NCI-H524 (cell line): ENCODE measurements at places on chromosomes 11 and 22.

GRCh38 chr11:57842873-57843272 is 81.3 kb downstream of the CTNND1 start:
- no peak for DNase-seq

GRCh38 chr11:10809373-10810160 is 841 bp upstream of the EIF4G2 start:
- DNase-seq = peak; percentile 64

- DNase-seq = no peak
These were observed 19.1 kb upstream of the KCNJ11 start for GRCh38 chr11:17407575-17407974.

DNA sequence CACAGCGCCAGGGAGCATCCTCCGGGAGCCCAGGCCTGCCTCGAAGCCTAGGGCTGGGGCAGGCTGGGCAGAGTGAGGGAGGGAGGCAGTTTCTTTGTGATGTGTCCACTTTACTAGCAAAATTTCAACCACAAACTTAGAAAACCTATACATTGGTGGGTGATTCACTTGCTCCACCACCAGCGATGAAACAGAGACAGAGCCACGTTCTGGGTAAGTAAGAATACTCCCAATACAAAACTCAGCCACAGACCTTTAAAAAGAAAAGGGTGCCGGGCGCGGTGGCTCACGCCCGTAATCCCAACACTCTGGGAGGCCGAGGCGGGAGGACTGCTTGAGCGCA is 22.3 kb downstream of the CDKN1C start:
- DNase-seq = no peak

DNA sequence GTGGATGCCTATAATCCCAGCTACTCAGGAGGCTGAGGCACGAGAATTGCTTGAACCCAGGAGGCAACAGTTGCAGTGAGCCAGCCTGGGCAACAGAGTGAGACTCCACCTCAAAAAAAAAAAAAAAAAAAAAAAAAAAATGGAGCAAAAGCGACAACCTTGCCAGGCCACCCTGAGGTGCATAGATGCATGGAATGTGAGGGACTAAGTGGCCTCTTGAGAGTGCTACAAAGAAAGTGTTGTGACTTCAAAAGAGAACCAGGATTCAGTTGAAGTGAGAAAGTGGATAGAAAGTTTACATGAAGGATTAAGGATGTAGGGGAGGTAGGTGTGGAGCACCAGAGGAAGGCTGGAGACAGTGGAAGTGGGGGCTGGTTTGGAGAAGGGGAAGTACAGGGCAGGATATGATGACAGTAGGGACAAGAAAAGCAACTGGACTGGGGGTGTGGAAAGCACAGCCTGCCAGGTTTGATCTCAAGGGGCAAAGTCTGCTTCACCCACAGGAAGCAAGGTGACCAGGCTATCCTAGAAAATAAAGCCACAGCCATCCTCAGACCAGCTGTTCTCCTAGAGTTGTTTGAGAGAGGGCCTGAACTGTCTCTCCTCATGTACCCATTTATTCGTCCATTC is 36.0 kb upstream of the OLFML1 start:
- DNase-seq = no peak

GRCh38 chr22:27588268-27588667 is 213.3 kb downstream of the MN1 start:
- no peak for DNase-seq

GRCh38 chr11:78080818-78081495 is 1.3 kb upstream of the NDUFC2 start:
- DNase-seq = no peak

GRCh38 chr11:32149748-32150147 is 58.9 kb downstream of the RCN1 start:
- DNase-seq = no peak

GRCh38 chr11:63660972-63661371 is 10.2 kb downstream of the ATL3 start:
- DNase-seq = no peak

- peak; percentile 92 for DNase-seq
These were observed 134.0 kb downstream of the NTM start for GRCh38 chr11:131504199-131504949.

- DNase-seq = peak; percentile 2
These were observed 645 bp downstream of the RNF121 start for GRCh38 chr11:71929491-71929890.

GRCh38 chr11:46305295-46305694 is 27.8 kb downstream of the CREB3L1 start:
- DNase-seq = no peak

DNA sequence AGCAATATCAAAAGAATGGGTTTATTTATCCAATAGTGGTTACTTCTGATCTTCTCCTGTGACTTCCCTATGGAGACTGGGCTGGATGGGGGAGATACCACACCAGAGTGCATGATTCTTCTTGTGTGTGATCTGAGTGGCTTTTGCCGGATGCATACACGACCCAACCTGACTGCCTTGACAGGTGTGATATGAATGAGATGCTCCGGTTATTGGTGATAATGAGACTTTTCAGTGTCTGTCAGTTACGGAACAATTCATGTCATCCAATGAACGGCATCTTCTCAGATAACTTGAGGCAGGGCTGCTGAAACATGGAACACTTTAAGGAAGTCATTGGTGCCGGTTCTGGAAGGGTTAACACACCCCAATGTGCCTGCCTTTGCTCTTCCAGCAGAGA is 17.7 kb downstream of the FJX1 start:
- DNase-seq = no peak

DNA sequence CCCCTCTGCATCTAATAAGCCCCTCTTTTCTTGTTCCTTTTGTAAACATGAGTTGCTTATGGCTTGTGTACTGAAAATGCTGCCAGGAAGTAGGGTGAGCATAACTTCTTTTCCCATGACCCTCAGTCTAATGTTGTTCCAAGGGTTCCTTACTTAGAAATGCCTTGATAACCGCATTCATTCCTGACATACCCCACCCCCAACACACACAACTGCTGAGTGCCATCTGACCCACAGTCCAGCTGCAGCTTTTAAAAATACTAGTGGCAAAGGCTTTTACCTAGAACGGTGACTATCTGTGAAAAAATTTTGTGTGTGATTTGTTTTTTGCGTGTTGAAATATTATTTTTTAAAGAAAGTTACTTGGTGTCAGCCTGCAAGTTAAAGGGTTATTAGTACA is 52.6 kb downstream of the ARHGAP42 start:
- DNase-seq = no peak

- DNase-seq = no peak
These were observed 575.4 kb upstream of the LRRC4C start for GRCh38 chr11:42034826-42035225.

- DNase-seq = peak; percentile 78
These were observed 32.6 kb downstream of the PRCP start for GRCh38 chr11:82867495-82868082.

GRCh38 chr22:46003271-46004091 is 26.5 kb upstream of the WNT7B start:
- no peak for DNase-seq

DNA sequence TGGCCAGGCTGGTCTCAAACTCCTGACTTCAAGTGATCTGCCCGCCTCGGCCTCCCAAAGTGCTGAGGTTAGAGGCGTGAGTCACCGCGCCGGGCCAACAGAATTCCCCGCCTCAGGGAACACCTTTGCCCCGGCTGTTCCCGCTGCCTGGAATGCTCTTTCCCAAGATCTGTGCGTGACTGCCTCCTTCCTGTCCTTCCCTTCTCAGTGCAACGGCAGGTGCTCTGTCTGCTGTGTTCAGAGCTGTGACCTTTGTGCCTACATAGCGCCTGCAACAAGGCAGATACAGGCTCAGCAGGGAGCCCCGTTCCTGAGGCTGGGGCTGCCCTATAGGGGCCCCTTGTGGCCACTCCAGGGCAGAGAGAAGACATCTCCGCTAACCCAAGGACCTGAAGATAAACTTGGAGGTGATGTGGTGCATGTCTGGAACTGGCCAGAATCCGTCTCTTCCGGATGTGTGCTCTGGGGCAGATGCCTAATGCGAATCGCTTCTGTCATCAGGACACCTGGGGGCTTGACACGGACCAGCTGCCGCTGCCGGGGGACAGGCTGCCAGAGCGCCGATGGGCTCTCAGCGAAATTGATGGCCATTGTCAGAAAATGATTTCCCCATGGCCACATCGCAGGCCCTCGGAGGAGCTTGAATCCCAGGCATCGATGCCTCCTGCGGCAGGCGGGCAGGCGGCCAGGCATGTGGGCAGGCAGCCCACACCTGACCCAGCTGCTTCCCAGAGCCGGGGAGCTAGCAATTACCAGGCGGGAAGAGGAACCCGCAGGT is 43.5 kb upstream of the TCF20 start:
- peak; percentile 85 for DNase-seq
